ENCODE measurements at places on chromosomes 2 and 18.

DNA sequence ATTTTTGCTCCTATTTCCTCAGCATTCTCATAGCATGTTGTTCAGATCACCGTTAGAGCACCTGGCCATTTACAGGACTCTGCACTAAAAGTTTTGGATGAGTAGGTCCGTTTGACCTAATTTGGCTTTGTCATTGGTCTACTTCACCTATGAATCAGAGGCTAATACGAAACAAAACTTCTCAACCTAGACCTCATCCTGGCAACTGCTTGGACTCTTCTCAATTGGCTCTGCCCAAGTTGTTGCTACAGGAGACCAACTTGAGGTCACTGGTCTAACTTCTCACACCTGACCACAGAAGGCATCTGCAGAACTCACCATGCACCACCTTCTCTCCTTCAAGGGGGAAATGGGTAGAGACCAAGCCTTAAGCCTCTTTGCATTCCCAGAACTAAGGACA, 663.7 kb downstream of the PLCL1 start:
- H3K27ac ChIP-seq: no peak overlapping the region
- no peaks in the 10 kb centered on the region for H3K27me3 ChIP-seq
- H3K4me1 ChIP-seq: no peaks in the 10 kb centered on the region
- no peak overlapping the region for H3K4me3 ChIP-seq
- H3K36me3 ChIP-seq: no peaks in the 10 kb centered on the region

GRCh38 chr2:178279142-178279541, 84.8 kb downstream of the OSBPL6 start:
- H3K27ac ChIP-seq: no peak overlapping the region
- peak; percentile 98 for DNase-seq
- no peaks in the 10 kb centered on the region for H3K4me1 ChIP-seq
- H3K36me3 ChIP-seq: no peaks in the 10 kb centered on the region
- no peaks in the 10 kb centered on the region for H3K27me3 ChIP-seq
- no peak overlapping the region for H3K4me3 ChIP-seq

GRCh38 chr2:48268671-48269070, 261.3 kb upstream of the STON1 start:
- H3K4me1 ChIP-seq: no peaks in the 10 kb centered on the region
- H3K4me3 ChIP-seq: no peak overlapping the region
- H3K36me3 ChIP-seq: no peaks in the 10 kb centered on the region
- no peak overlapping the region for H3K27ac ChIP-seq

- no peaks in the 10 kb centered on the region for H3K27me3 ChIP-seq
- no peak for DNase-seq
- H3K4me3 ChIP-seq: no peak overlapping the region
- no peak overlapping the region for H3K27ac ChIP-seq
Observed at GRCh38 chr2:205754285-205754923, 72.1 kb downstream of the NRP2 start.

- no peaks in the 10 kb centered on the region for H3K27me3 ChIP-seq
- no peak overlapping the region for H3K4me3 ChIP-seq
- no peak for DNase-seq
- H3K27ac ChIP-seq: no peak overlapping the region
- no peaks in the 10 kb centered on the region for H3K4me1 ChIP-seq
Observed at GRCh38 chr18:76667603-76668002, 154.8 kb upstream of the ZNF236 start.

- peak overlapping the region; percentile 51 for H3K27ac ChIP-seq
- peaks cover 18% of the 10 kb centered on the region for H3K4me1 ChIP-seq
- DNase-seq: peak; percentile 96
- H3K36me3 ChIP-seq: no peaks in the 10 kb centered on the region
- no peak overlapping the region for H3K4me3 ChIP-seq
- H3K27me3 ChIP-seq: no peaks in the 10 kb centered on the region
Observed at GRCh38 chr2:33108483-33109443, 162.0 kb downstream of the LTBP1 start.

- no peak overlapping the region for H3K27ac ChIP-seq
- no peak for DNase-seq
- no peaks in the 10 kb centered on the region for H3K27me3 ChIP-seq
- no peak overlapping the region for H3K4me3 ChIP-seq
- no peaks in the 10 kb centered on the region for H3K36me3 ChIP-seq
- no peaks in the 10 kb centered on the region for H3K4me1 ChIP-seq
Observed at GRCh38 chr2:8266563-8266962, 415.3 kb upstream of the ID2 start.

- H3K27me3 ChIP-seq: no peaks in the 10 kb centered on the region
- H3K4me3 ChIP-seq: no peak overlapping the region
- H3K36me3 ChIP-seq: no peaks in the 10 kb centered on the region
- H3K27ac ChIP-seq: no peak overlapping the region
- no peaks in the 10 kb centered on the region for H3K4me1 ChIP-seq
Observed at GRCh38 chr2:74925361-74925786, 33.1 kb upstream of the POLE4 start.

- H3K27me3 ChIP-seq: no peaks in the 10 kb centered on the region
- H3K4me3 ChIP-seq: no peak overlapping the region
- no peaks in the 10 kb centered on the region for H3K36me3 ChIP-seq
Observed at GRCh38 chr18:60826346-60826745, 453.8 kb upstream of the MC4R start.

DNA sequence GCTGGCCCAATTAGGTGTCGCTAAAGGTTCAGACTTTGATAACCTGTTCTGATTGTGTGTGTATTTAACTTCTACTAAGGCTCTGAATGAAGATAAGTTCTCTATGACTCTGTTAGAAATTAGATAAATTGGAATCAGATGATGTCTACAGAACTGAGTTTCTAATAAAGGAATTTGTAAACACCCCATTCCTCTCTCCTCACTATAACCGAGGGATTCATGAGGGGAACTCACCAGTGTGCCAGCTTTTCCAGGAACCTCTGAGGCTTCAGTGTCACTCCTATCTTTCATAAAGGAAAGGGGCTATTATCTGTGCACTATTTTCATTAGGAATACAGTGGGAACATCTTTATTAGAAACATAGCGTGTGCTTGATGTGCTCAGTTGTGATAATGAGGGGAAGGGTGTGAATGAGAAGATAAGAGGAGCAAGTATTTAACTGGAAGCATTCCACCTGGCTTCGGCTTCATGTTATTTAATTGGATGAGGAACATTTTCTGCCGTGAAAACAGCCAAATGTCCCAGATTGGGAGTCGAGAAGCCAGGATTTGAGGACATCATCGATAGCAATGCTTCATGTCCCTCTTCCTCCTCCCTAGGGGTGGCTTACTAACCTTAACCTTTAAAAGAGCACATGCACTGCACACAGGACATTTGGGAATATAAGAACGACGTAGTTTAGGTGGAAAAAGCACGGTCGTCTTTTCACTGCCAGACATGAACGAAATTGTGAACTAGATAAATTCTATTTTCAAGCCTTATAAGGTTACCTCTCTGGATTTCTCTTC, 84.8 kb upstream of the TCF4 start:
- no peak overlapping the region for H3K27ac ChIP-seq
- H3K27me3 ChIP-seq: no peaks in the 10 kb centered on the region
- H3K4me1 ChIP-seq: no peaks in the 10 kb centered on the region
- no peak for DNase-seq
